ENCODE measurements at places on chromosomes 1 and 21. TPM values are rescaled to one million over a fixed set of nuclear protein-coding genes. Genes with fewer than 3 reads are reported as not detected.

GRCh38 chr1:230957580-230957989 is 21.1 kb downstream of the TTC13 start:
- DNase-seq: no peak
- H3K27ac ChIP-seq: no peak overlapping the region
- H3K36me3 ChIP-seq: peaks cover 20% of the 10 kb centered on the region
- peaks cover 7% of the 10 kb centered on the region for H3K4me1 ChIP-seq
- no peaks in the 10 kb centered on the region for H3K27me3 ChIP-seq

Gene OTUD7B
- 21.9 TPM for total RNA-seq

DNA sequence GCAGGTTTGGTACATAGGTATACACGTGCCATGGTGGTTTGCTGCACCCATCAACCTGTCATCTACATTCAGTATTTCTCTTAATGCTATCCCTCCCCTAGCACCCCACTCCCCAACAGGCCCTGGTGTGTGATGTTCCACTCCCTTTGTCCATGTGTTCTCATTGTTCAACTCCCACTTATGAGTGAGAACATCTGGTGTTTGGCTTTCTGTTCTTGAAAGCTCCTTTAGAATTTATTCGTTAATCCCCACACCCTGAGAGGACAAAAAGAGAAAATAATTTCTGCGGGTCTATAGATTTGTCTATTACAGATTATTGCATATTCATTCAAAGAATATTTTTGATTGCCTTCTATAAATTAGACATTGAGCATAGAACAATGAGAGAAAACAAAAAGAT is 455.5 kb downstream of the PLPP3 start:
- no peak overlapping the region for H3K4me3 ChIP-seq
- peaks cover 3% of the 10 kb centered on the region for H3K27me3 ChIP-seq
- no peaks in the 10 kb centered on the region for H3K36me3 ChIP-seq
- no peaks in the 10 kb centered on the region for H3K4me1 ChIP-seq

GRCh38 chr1:76677416-76678405 is 189.6 kb upstream of the ST6GALNAC5 start:
- peaks cover 1% of the 10 kb centered on the region for H3K4me1 ChIP-seq
- H3K27me3 ChIP-seq: peaks cover 5% of the 10 kb centered on the region
- H3K36me3 ChIP-seq: no peaks in the 10 kb centered on the region
- H3K4me3 ChIP-seq: no peak overlapping the region

DNA sequence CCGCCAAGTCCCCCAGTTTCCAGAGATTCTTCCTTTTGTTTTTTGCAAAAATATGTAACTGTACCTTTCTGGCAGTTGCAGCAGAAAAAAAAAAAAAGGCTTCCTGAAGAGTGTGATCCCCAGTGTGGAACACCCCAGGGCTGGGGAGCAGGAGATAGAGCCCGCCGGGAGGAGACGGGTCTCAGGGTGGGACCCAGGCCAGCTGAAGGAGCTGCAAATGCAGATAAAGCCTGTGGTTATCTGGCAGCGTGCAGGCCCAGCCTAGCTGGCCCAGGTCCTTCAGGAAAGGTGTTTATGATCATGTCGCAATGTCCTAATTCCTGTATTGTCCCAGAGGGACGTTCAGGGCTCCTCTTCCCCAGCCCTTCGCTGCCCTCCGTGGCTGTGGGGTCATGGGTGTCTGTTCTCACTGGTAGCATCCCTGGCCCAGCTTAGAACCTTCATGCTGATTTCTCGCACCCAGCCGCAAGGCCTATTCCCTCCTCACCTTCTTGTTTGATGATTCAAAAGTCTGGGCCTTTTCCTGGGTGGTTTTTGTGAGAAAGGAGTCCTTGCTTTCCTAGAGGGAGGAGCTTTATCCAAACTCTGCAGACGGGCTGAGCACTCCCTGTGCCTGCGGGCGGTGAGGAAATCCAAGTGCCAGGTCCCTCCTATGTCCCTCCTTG is 26.2 kb downstream of the RNF187 start:
- peaks cover 13% of the 10 kb centered on the region for H3K27me3 ChIP-seq
- no peak for DNase-seq
- H3K27ac ChIP-seq: no peak overlapping the region

- peaks cover 18% of the 10 kb centered on the region for H3K4me1 ChIP-seq
- DNase-seq: no peak
- H3K4me3 ChIP-seq: no peak overlapping the region
- H3K27ac ChIP-seq: no peak overlapping the region
- no peaks in the 10 kb centered on the region for H3K27me3 ChIP-seq
Measured at GRCh38 chr1:63630666-63631065, 37.5 kb downstream of the PGM1 start.

DNA sequence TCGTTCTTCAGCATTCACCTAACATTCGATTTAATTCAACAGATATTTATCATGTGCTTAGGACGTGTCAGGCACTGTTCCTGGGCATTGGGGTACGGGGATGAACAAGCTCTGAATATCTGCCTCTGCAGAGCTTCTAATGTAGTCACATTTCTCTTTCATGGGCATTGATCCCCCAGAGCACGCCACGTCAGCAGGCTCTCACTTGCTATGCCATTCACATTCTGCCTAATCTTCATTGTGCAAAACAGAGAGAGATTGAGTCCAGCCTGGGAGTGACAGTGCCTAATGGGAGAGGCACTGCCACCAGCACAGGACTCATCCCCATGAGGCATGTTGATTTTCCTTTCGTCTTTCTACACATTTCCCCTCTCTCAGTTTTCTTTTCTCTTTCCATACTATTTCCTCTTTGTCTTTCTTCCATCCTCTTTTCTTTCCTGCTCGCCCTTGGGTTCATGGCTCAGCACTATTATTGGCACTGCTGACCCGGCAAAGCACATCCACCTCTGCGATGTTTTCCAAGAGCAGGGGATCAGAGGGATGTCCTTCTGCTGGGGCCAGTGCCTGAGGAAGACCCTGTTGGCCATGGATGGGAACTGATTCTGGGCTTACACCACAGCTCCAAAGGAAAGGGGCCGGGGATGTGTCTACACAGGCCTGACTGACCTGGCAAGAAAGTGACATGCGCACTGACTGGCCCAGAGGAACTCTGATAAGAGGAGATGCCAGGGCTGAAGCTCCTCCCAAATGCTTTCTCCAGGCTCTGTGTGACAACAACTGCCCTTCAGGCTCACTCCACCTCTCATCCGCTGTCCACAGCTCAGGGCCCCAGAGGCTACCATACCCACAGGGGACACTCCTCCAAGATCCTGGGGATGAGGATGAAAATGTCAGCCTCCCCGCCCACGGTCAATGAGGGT is 195.9 kb downstream of the TOMM20 start:
- peaks cover 52% of the 10 kb centered on the region for H3K4me1 ChIP-seq
- H3K36me3 ChIP-seq: peaks cover 1% of the 10 kb centered on the region
- H3K4me3 ChIP-seq: no peak overlapping the region
- DNase-seq: no peak
- H3K27ac ChIP-seq: peak overlapping the region; percentile 80
- no peaks in the 10 kb centered on the region for H3K27me3 ChIP-seq

GRCh38 chr1:48761411-48761810 is 15.3 kb downstream of the BEND5 start:
- H3K4me1 ChIP-seq: peaks cover 33% of the 10 kb centered on the region
- no peak overlapping the region for H3K27ac ChIP-seq
- DNase-seq: no peak

Gene GUCA2B
- total RNA-seq: not detected

DNA sequence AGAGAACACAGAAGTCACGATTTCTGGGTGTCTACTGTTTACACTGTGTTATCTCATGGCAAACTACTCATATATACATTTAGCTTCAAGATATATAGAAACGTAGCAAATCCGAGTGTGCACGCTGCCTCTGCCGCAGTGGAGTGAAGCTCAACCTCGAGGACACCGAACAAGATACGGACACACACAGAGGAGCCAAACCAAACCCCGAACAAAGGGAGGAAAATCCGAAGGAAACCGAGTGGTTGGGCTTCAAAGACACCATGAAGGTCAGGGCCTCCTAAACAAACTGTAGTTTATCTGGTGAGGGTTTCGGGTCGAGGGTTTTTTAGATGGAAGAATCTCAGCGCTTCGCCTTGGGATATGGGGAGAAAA is 34.5 kb downstream of the SLC45A1 start:
- peaks cover 4% of the 10 kb centered on the region for H3K4me1 ChIP-seq
- peaks cover 3% of the 10 kb centered on the region for H3K36me3 ChIP-seq
- DNase-seq: no peak
- no peak overlapping the region for H3K4me3 ChIP-seq
- no peak overlapping the region for H3K27ac ChIP-seq

DNA sequence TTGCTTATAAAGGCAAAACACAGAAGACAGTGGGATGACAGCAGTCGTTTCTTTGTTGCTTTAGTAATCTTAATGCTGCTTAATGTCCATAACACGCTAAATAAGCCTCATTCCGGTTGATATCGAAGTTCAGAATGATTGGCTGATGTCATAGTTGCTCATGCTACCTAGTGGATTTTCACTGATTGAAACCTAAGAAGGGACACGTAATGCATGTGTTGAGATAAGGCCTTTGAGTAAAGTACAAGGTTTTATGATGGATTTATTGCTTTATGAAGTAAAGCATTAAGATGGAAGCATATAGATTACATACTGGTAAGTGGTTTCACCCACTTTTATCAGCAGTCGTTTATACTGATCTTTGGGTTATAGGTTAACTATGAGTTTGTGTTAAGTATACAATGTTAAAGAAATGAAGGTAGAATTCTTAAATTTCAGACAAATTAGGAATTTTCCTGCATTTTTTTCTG is 25.1 kb downstream of the IARS2 start:
- H3K27me3 ChIP-seq: no peaks in the 10 kb centered on the region
- no peak overlapping the region for H3K27ac ChIP-seq
- no peak overlapping the region for H3K4me3 ChIP-seq

Data from activated naive CD8-positive, alpha-beta T cell treated with anti-CD3 and anti-CD28 coated beads for 36 hours (primary cell).